Activated CD4-positive, alpha-beta T cell treated with anti-CD3 and anti-CD28 coated beads, Interleukin-2, amount 10 ng/mL, durations not matched to agents 24 days and 14 days (primary cell): ENCODE measurements at places on chromosomes 16 and 17.

- DNase-seq, result no peak
Measured at GRCh38 chr16:87828071-87828906, 41.0 kb downstream of the SLC7A5 start.

DNA sequence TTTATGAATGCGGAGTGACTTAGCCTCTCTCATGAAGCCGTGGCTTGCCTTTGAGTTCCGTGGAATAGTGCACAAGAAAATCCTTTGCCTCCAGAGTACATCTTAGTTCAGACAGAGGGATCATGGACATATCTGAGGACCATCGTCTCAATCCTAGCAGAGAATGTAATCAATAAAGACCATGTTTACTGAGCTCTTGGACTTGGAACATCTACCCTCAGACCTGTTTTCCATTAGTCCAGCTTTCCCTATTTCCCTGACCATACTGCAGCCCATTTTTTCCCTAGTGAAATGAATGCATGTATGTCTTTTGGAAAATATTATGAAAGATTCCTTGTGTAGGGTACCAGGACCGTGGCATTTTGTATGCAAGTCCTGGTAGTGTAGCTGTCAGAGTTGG is 90.2 kb downstream of the PLCG2 start:
- no peak for DNase-seq

DNA sequence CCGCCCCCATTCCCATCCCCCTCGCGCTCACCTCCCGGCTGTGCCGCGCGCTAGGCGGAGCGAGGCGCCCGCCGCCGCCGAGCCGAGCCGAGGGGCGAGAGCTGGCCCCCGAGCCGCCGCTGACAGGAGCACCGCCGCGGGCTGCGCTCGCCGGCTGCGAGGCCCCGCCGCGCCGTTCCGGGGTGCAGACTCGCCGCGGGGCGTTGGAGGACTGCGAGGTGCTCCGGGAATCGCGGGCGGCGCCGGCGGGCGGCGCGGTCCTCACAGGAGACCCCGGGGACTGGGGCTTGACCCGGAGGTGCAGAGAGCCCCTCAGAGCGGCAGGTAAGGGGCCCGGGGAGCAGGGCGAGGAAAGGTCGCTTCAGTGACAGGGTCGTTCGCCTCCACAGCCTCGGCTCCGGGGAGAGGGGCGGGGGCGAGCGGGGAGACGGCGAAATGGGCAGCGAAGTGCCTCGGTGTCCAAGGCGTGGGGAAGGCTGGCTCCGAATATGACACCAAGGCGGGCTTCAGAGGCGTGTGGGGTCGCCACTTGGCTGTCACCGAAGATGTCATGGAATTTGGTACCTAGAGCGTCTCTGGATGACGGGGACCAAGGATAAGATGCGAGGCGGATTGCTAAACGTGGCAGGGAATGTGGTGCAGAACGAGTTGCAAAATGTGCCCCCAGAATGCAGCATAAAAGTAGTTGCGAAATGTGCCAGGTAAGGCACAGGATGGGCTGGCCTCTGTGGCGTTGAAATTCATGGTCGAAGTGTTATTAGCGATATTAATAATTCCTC is 580 bp downstream of the TANC2 start:
- peak; percentile 82 for DNase-seq

DNA sequence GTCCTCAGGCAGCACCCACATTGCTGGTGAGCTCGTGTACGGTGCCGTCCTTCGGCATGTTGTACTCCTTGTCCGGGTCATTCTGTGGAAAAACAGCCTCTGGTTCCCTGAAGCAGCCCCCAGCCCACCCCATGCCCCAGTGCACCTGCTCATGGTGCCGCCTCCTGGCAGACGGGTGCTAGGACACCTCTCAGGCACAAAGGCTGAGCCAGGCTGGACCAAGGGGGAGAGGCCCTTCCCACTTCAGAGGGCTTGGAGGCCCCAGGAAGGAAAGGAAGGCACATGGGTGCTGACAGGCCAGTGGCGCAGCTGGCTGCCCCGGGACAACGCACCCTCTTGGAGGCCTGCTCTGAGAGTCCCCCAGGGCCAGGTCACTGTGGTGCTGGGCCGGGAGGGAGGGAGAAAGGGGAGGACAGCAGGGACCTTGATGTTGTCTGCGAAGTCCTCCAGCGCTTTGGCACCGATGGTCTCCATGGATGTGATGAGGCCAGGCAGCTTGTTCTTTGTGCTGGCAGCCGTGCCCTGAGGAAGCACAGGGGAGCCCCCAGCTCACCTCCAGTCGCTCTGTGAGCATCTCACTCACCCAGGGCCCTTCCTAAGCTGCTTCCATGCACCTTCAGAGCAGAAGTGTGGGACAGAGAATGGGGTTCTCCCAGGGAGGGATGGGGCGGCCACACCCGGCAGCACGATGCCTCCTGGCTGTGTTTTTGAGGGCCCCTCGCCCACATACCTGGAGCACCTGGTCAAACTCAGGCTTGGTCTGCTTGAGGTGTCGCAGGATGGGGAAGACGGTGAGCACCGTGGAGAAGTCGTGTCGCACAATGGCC is 9.3 kb downstream of the ZACN start:
- no peak for DNase-seq

DNA sequence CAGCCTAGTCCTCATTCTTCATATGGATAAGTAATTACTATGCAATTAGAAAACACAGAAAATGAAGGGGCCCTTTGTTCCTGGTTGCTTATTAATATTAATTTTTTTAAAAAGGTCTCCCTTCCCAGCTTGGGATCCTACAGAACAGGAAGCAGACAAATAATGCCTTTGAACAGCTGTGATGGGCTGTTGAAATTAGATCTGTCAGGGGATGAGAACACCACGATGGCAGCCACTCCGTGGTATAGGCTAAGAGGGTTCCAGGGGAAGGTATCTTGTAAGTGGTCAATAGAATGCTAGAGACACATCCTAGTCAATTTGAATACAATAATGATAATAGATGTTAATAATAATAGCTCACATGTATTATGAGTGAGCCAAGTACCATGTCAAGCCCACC is 83.1 kb downstream of the CCDC182 start:
- DNase-seq, result no peak

DNA sequence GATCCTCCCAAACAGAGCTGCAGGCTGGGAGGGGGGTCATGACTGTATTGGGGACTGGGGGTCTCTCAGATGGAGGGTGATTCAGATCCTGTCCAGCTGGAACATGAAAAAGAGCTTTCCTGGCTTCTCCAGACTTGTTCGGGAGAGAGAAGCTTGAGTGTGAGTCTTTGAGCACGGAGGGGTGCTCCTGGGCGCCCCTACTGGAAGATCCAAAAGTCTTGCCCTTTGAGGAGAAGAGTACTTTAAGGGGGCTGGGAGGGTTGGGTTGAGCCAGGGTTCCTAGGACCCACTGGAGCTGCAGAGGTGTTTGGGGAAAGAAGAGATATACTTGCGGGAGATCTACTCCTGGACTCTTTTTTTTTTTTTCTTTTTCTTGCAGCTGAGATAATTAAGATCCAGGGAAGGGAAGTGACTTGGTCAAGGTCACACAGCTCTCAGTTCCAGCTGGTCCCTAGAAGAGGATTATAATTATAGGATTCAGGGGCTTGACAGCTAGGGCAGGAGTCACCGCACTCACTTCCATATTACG is 8.4 kb downstream of the RARA start:
- peak; percentile 85 for DNase-seq
